Pancreas (tissue), 10 donors: ENCODE measurements at places on chromosomes 13 and 19. TPM values are rescaled to one million over a fixed set of nuclear protein-coding genes. Genes with fewer than 3 reads are reported as not detected.

APOC1 gene
- 3.3 TPM for total RNA-seq

ZNF222 gene
- 1.4 TPM for total RNA-seq

COL5A3 gene
- total RNA-seq = 3.1 TPM

SLC5A5 gene
- total RNA-seq = 0.16 TPM

ATXN8OS gene
- not detected for total RNA-seq

PTGER1 gene
- not detected for total RNA-seq

MIR17HG gene
- total RNA-seq = 3.4 TPM

CFAP97D2 gene
- 4.6 TPM for total RNA-seq

PINLYP gene
- total RNA-seq = 0.51 TPM

LCP1 gene
- total RNA-seq = 38.3 TPM

KLF5 gene
- total RNA-seq = 7.4 TPM

DNA sequence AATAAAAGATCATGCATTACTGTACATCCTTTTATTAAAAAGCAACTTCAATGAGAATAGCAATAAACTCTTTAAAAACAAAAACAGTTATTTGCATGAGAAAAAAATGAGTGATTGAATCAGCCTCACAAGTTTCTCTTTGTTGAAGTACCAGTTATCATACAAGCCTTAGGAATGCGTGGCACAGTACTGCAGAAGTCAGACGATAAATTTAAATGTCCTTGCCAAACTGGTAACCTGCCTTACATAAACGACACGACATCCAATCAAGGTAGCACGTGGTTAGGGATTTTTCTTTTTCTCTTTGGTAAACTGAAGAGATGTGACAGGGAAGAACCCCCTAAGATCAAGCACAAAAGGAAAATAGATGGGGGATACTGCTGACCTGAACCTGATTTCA lies 251.0 kb downstream of the KLF12 start:
- no peak for DNase-seq

GRCh38 chr19:42316223-42317211 lies 3.4 kb downstream of the TMEM145 start:
- DNase-seq = no peak

DNA sequence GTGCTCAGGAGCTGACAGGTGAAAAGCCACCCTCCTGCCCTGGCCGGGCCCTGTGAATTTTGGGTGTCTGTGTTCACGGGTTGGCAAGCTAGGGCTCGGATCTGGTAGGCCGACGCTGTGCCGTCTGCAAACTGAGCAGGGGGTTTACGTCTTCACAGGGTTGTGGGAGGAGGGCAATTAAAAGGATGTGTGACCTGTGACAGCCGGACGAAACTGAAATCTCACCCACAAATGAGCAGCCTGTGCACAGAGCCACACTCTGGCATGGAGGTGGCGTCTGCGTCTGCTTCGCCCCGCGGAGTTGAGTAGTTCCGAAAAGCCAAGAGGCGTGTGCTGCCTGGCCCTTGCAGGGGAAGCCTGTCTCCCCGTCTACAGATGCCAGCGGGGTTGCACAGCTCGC lies 117.3 kb downstream of the KDM4B start:
- DNase-seq = no peak

- no peak for DNase-seq
Measured at GRCh38 chr19:35232912-35233311, 4.4 kb upstream of the FAM187B start.

DNA sequence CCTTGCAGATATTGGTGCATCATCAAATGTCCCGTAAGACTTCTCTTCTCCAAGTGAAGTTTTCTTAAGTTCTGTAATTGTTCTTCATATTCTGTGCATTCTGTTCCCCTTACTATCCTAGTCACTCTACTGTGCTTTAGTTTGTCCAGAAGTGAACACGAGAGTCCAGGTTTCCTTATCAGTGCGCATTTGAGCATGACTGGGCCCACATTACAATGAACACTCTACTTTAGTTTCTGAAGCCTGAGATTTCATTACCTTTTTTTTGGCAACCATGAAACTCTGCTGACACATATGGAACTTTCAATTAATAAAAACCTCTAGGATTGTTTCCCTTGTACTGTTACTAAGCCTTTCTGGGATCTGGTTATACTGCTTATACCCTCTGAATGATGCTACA lies 270.0 kb downstream of the KCNRG start:
- no peak for DNase-seq

- no peak for DNase-seq
Measured at GRCh38 chr19:23789246-23789645, 30.6 kb upstream of the ZNF681 start.

DNA sequence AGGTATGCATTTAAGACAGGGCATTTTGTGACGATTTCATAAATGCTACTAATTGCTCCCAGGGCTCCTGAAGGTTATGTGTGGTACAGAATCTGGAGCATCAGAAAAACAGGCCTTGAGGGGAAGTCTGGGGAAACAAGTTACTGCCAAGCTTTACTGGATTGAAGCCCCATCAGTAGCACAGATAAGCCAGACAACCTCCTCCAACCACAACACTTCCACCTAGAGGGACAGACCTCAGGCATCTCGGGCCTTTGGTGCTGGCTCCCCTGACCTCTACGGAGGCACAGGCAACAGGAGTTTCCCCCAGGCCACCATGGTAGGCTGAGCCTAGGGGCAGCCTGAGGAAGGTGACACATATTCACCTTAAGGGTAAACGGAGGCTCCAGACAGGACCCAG lies 54.1 kb downstream of the ABCC4 start:
- DNase-seq = no peak

- DNase-seq = no peak
Measured at GRCh38 chr19:57560049-57560491, 407 bp upstream of the ZNF550 start.

DNA sequence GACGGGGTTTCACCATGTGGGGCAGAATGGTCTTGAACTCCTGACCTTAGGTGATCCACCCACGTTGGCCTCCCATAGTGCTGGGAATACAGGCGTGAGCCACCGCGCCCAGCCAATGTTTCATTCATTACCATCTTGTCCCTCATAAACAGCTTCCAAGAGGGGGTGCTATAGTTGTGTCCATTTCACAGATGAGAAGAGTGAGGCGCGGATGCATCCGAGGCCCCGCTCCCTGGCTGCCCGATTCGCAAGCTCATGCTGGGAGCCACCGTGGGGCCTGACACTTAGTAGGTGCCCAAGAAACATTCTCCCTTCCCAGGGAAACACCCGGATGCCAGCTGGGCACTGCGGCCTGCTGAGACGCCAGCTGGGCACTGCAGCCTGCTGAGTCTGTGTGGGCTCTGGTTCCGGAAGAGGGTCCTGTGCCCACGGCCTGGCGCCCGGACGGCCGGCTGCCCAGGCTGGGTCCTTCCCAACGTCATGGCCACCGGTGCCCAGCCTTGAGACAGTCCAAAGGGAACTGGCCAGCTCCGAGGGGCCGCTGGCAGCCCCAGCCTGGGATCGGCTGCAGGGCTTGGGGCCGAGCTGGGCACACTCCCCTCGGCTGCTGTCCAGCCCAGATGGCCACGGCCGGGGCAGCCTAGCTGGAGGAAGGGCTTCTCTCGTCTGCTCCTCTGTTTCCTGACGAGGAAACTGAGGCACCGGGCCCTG lies 54.7 kb downstream of the NFIC start:
- no peak for DNase-seq

DNA sequence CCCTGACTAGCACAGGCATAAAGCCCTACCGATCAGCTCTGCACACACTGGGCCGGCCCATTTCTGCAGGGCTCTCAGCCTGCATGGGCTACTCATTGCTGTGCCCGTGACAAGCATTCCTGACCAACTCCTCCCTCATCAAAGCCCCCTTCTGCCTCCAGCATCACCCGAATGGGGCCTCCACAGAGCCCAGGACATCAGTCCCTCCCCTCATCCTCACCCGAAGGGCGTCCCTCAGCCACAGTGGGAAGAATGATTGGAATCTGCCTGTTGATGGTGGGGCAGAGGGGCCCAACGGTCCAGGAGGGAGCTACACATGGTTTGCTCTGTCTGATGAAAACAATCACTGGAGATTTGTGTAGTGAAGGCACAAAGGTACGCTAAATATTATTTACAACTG lies 43.8 kb downstream of the SERP2 start:
- DNase-seq = no peak

DNA sequence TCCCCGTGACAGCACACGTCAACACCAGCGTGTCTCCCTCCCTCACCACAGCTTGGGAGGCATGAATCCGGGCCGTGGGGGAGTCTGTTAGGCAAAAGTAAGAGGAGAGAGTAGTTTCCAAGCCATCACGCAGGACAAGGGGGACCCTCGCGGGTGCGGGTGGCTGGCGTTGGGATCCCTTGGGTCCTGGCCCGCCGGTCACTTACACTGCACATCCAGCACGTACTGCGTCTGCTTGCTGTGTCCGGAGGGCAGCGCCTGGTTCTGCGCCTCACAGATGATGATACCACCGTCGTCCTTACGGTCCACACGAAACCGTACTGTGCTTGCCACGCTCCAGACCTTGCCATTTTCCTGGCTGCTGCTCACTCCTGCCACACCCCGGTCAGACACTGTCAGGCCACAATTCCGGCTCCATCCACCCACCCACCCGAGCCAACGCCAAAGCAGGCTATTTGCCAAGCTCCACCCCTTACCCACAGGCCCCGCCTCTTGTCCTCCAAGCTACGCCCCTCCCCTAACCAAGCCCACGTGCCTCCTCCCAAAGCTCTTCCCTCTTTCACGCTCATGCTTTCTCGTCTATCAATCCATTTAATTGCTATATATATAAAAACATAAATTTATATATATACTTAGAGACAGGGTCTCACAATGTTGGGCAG lies 6.6 kb upstream of the ZNF428 start:
- DNase-seq = no peak

GRCh38 chr13:113630804-113631203 lies 27.2 kb downstream of the ATP4B start:
- DNase-seq = peak; percentile 3

DNA sequence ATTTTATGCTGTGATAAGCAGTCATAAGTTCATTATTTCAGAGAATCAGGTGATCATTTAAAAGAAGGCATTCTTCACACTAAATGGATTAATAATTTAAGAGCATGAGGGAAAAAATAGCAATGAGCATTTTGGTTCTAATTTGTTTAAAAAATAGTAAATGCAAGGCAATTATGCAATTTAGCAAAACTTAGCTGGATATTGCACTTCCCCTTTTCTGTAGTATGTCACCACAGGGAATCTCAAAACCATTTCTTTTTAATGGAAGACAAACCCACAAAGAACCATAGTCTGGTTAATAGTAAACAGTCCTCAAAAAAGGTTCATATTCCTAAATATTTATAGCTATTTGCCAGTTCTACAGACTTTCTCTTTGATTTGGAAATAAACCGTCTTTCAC lies 30.2 kb downstream of the COG6 start:
- DNase-seq = no peak

DNA sequence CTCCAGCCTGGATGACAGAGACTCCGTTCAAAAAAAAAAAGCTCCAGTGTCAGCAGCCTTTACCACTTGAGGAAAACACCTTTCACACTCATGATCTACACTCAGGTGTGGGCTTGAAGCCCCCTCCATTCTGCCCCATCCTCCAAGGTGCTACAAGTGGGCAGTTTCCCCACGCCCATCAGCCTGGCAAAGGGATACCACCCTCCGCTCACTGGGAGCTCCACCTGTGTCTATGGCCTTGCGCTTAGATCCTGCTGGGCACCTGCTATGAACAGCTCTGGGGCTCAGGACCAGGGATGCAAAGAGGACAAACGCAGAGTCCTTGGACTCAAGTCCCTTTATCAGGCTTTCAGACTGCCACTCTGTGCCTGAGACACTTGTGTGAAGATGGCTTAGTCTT lies 127.8 kb downstream of the CRYL1 start:
- DNase-seq = no peak

DNA sequence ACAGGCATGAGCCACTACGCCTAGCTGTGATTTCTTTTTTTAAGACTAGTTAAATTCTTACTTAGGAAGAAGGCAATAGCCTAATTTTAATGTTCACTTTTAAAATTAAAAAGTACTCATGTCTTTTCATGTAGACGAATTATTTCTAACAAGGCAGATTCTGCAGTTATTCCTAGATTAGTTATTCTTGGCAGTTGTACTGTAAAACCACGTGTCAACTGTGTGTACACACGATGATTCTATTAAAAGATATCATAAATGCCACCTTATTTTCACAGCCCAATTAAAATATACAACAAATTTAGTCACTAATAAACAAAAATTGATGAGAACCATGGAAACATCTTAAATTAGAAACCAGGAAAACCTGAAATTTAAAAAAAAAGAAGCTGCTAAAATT lies 10.6 kb upstream of the FOXO1 start:
- no peak for DNase-seq

- DNase-seq = no peak
Measured at GRCh38 chr13:89784161-89784809, 1563.2 kb upstream of the MIR17HG start.

GRCh38 chr13:23985839-23986238 lies 88.5 kb upstream of the C1QTNF9B start:
- no peak for DNase-seq

- no peak for DNase-seq
Measured at GRCh38 chr19:28605501-28606268, 607.3 kb downstream of the UQCRFS1 start.

- no peak for DNase-seq
Measured at GRCh38 chr19:53927739-53928138, 18.7 kb downstream of the CACNG7 start.

DNA sequence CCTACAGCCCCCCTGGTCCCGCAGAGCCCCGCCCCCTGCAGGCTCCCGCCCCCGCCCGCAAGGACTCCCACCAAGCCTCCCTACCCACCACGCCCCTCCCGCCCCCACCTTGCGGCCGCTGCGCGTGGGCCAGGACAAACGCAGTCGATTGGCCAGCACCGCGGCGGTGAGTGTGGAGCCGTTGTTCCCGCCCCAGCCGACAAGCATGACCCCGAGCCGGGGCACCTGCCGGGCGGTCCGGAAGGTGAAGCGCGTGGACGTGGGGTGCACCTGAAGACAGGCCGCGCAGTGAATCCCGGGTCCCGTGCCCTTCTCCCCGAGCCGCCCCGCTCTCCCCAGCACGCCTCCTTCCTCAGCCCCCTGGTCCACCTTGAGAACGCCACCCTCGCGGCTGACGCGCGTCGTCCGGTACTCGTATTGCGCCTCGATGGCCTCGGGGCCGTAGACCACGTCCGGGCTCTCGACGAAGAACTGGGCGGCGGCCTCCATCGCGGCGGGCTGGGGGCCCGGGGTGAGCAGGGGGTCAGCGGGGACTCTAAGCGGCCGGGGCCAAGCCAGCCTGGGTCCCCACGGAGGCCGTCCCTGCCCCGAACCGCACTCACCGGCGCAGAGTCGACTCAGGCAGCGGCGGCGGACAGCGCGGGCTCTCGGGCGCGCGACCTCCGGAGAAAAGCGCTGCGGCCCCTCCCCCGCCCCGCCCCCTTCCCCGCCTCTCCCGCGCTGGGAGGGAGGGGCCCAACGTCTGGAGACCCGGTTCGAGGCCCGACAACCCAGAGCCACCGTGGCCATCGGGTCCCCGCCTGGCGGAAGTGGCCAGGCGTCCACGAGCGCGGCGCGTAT lies at the start of gene ISYNA1:
ISYNA1 (minus strand) TSS at position 643 of the 840 bp plus-strand sequence; CDS start at position 489, 154 bp downstream.
- DNase-seq = no peak

- no peak for DNase-seq
Measured at GRCh38 chr13:114109641-114110041, 22.8 kb downstream of the RASA3 start.

GRCh38 chr13:87497426-87497825 lies 173.7 kb upstream of the SLITRK5 start:
- no peak for DNase-seq
